ENCODE measurements at places on chromosomes 13 and 19. TPM values are rescaled to one million over a fixed set of nuclear protein-coding genes. Genes with fewer than 3 reads are reported as not detected.

The CEACAM16 gene
- not detected for total RNA-seq

- no peaks in the 10 kb centered on the region for H3K4me1 ChIP-seq
- no peaks in the 10 kb centered on the region for H3K27me3 ChIP-seq
- DNase-seq, result no peak
- peaks cover 2% of the 10 kb centered on the region for H3K36me3 ChIP-seq
These were observed 20.5 kb downstream of the EDNRB start for GRCh38 chr13:77898097-77898496.

GRCh38 chr13:36891752-36892151 is 28.3 kb downstream of the SMAD9 start:
- H3K4me3 ChIP-seq, result no peak overlapping the region
- DNase-seq, result no peak
- no peak overlapping the region for H3K27ac ChIP-seq
- peaks cover 32% of the 10 kb centered on the region for H3K27me3 ChIP-seq

- no peak for DNase-seq
- peak overlapping the region; percentile 63 for H3K4me3 ChIP-seq
- no peaks in the 10 kb centered on the region for H3K36me3 ChIP-seq
- no peak overlapping the region for H3K27ac ChIP-seq
These were observed 6.0 kb downstream of the PEX11G start for GRCh38 chr19:7482584-7483439.

GRCh38 chr19:49595819-49596404 is 4.9 kb downstream of the PRR12 start:
- H3K36me3 ChIP-seq, result peaks cover 18% of the 10 kb centered on the region
- H3K27ac ChIP-seq, result no peak overlapping the region
- H3K4me3 ChIP-seq, result no peak overlapping the region
- no peaks in the 10 kb centered on the region for H3K27me3 ChIP-seq
- H3K4me1 ChIP-seq, result peaks cover 35% of the 10 kb centered on the region

- H3K4me1 ChIP-seq, result peaks cover 60% of the 10 kb centered on the region
- no peaks in the 10 kb centered on the region for H3K36me3 ChIP-seq
- H3K4me3 ChIP-seq, result no peak overlapping the region
- no peaks in the 10 kb centered on the region for H3K27me3 ChIP-seq
- H3K27ac ChIP-seq, result no peak overlapping the region
These were observed 501.0 kb downstream of the FOXO1 start for GRCh38 chr13:40165316-40165932.

The RCBTB2 gene
- 2.7 TPM for total RNA-seq

The SMIM17 gene
- 0.35 TPM for total RNA-seq

GRCh38 chr13:51035978-51036377 is 75.1 kb downstream of the C13orf42 start:
- H3K36me3 ChIP-seq, result no peaks in the 10 kb centered on the region
- H3K4me3 ChIP-seq, result no peak overlapping the region
- DNase-seq, result no peak
- no peak overlapping the region for H3K27ac ChIP-seq

DNA sequence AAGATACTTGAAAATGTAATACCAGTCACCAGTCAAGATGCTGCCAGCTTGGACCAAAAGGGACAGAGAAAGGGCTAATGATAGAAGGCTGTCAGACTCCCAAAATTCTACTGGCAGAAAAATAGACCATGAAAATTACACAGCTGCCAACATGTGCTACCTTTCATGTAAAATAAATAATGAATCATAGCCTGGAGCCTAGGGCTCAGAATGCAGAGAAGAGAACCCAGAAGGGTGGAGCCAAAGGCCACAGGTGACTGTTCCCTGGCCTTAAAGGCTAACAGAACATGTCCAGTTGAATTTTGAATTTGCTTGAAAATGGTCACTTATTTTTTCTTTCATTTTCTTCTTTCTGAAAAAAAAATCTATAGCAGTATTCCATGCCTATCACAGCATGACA is 1827.0 kb upstream of the MIR17HG start:
- H3K36me3 ChIP-seq, result peaks cover 3% of the 10 kb centered on the region
- no peaks in the 10 kb centered on the region for H3K4me1 ChIP-seq
- no peak overlapping the region for H3K27ac ChIP-seq
- no peak for DNase-seq
- no peak overlapping the region for H3K4me3 ChIP-seq
- H3K27me3 ChIP-seq, result no peaks in the 10 kb centered on the region

DNA sequence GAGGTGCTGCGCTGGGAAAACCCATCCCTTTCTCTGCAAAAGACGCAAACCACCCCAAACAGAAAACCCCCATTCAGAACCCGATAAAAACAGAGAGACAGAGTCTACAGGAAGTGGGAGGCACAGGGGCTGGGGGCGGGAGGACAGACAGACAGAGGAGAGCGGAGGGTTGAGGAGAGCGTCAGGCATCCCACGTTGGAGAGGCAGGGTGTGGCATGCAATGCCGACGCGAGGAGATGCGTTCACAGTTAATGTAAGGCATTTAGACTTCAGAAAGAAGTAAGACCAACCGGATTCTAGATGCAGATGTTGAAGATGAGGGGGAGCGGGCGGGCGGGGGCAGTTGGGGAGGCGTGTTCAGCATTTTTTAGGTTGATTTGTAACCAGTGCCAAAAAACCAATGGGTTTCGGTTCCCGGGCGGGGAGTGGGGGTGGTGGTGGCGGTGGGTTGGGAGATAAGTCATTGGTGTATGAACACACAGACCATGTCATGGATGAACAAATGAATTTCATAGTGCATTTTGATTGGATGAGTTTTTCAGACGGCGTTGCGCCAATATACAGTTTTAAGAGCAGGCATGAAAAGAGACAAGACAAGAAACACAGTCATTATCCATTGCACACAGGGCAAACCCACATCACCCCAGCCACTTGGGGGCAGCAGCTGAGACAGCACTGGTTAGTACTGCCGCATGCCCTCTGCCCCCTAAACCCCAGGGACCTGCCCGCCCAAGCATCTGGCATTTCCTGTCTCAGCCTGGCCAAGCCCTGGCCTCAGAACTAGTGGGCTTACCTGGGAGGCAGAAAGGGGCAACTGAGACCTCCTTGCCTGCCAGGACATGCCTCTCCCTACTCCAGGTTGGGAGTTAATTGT is 91.3 kb downstream of the IER2 start:
- H3K4me3 ChIP-seq, result peak overlapping the region; percentile 64
- H3K36me3 ChIP-seq, result no peaks in the 10 kb centered on the region
- peaks cover 21% of the 10 kb centered on the region for H3K4me1 ChIP-seq
- DNase-seq, result peak; percentile 22

The OVOL3 gene
- total RNA-seq, result 0.39 TPM

GRCh38 chr13:29621841-29622240 is 26.4 kb upstream of the SLC7A1 start:
- H3K36me3 ChIP-seq, result no peaks in the 10 kb centered on the region
- H3K4me1 ChIP-seq, result no peaks in the 10 kb centered on the region
- H3K27ac ChIP-seq, result no peak overlapping the region
- DNase-seq, result no peak
- H3K27me3 ChIP-seq, result peaks cover 28% of the 10 kb centered on the region

DNA sequence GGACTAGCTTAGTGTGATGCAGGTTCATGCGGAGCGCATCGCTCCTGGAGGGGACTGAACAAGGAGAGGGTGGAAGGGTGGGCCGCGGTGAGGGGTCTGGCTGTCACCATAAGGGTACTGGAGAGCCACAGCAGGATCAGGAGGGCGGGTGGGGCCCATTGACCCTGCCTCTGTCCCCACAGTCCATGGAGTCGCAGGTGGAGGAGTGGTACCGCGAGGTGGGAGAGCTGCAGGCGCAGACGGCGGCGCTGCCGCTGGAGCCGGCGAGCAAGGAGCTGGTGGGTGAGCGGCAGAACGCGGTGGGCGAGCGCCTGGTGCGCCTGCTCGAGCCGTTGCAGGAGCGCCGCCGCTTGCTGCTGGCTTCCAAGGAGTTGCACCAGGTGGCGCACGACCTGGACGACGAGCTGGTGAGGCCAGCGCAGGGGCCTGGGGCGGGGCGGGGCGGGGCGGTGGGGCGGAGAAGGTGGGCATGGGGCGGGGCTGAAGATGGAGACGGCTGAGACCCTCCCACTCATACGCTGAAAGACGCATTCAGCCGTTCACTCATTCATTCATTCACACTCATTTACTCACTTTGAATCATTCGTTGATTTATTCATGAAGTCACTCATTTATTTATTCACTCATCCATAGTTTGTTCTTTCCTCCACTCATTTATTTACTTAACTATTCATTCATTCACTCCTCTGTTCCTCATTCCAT is 27.5 kb upstream of the SHKBP1 start:
- DNase-seq, result peak; percentile 83
- H3K4me1 ChIP-seq, result peaks cover 8% of the 10 kb centered on the region
- H3K27me3 ChIP-seq, result peaks cover 36% of the 10 kb centered on the region
- H3K36me3 ChIP-seq, result no peaks in the 10 kb centered on the region

- no peak overlapping the region for H3K4me3 ChIP-seq
- H3K27ac ChIP-seq, result no peak overlapping the region
- H3K36me3 ChIP-seq, result no peaks in the 10 kb centered on the region
- DNase-seq, result no peak
- peaks cover 17% of the 10 kb centered on the region for H3K27me3 ChIP-seq
These were observed 50.8 kb downstream of the GPALPP1 start for GRCh38 chr13:45040173-45040572.

GRCh38 chr13:45953082-45953481 is 99.5 kb downstream of the ZC3H13 start:
- H3K36me3 ChIP-seq, result peaks cover 4% of the 10 kb centered on the region
- H3K4me3 ChIP-seq, result no peak overlapping the region
- no peaks in the 10 kb centered on the region for H3K4me1 ChIP-seq
- no peak overlapping the region for H3K27ac ChIP-seq

- no peak overlapping the region for H3K27ac ChIP-seq
- no peaks in the 10 kb centered on the region for H3K27me3 ChIP-seq
- no peak overlapping the region for H3K4me3 ChIP-seq
- no peaks in the 10 kb centered on the region for H3K36me3 ChIP-seq
- H3K4me1 ChIP-seq, result no peaks in the 10 kb centered on the region
These were observed 394.7 kb upstream of the KLHL1 start for GRCh38 chr13:70502944-70503343.

The ETV2 gene
- 2.5 TPM for total RNA-seq

- DNase-seq, result no peak
- H3K36me3 ChIP-seq, result peaks cover 7% of the 10 kb centered on the region
- H3K4me1 ChIP-seq, result peaks cover 18% of the 10 kb centered on the region
- H3K27me3 ChIP-seq, result no peaks in the 10 kb centered on the region
- H3K27ac ChIP-seq, result peak overlapping the region; percentile 28
These were observed 5.2 kb downstream of the PLEKHG2 start for GRCh38 chr19:39417463-39418181.

The C1QTNF9 gene
- total RNA-seq, result 0.14 TPM

GRCh38 chr19:51181913-51182419 is 39.9 kb downstream of the SIGLEC7 start:
- peak overlapping the region; percentile 67 for H3K4me3 ChIP-seq
- H3K36me3 ChIP-seq, result no peaks in the 10 kb centered on the region
- H3K4me1 ChIP-seq, result no peaks in the 10 kb centered on the region
- peaks cover 12% of the 10 kb centered on the region for H3K27me3 ChIP-seq

The CFAP97D2 gene
- 1.1 TPM for total RNA-seq

DNA sequence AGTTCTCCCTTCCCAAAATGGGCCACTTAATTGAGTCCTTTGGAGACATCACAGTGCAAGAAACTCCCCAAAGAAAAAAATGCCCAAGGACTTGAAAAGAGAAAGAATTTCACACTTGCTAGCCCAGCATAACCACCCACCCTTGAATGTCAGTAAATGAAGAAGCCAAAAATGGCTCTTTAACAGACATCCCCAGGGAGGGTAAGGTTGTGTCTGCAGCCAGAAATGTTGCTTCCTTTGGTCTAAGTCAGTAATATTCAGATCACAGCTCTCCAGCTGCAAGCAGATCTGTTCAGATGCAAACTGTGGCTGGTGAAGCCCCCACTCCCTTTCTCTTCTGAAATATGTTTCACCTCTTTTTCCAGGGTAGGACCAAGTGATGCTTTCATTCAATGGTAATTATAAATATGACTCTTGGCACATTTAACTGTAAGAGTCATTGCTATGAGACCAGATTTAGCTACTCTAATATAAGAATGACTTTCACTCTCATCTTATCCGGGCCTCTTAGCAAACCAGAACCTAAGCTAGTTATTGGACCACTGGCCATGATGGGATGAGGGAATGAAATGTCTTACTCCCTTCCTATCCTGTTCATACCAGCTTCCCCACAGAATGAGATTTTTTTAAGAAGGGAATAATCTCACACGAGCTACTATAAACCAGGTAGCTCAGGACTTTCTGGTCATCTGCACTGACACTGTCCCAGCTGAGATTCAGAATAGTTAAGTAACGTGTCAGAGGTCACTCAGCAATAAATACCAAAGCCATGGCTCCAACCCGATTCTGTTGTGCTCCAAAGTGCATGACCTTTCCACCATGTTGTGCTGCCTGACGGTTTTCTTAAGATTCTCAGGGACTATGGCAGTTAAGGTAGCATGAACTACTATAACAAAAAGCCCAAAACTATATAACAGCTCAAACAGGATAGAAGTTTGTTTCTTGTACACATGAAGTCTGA is 234.1 kb downstream of the FOXO1 start:
- H3K4me1 ChIP-seq, result peaks cover 46% of the 10 kb centered on the region
- H3K27ac ChIP-seq, result peak overlapping the region; percentile 0
- no peak overlapping the region for H3K4me3 ChIP-seq

The MAB21L1 gene
- not detected for total RNA-seq

DNA sequence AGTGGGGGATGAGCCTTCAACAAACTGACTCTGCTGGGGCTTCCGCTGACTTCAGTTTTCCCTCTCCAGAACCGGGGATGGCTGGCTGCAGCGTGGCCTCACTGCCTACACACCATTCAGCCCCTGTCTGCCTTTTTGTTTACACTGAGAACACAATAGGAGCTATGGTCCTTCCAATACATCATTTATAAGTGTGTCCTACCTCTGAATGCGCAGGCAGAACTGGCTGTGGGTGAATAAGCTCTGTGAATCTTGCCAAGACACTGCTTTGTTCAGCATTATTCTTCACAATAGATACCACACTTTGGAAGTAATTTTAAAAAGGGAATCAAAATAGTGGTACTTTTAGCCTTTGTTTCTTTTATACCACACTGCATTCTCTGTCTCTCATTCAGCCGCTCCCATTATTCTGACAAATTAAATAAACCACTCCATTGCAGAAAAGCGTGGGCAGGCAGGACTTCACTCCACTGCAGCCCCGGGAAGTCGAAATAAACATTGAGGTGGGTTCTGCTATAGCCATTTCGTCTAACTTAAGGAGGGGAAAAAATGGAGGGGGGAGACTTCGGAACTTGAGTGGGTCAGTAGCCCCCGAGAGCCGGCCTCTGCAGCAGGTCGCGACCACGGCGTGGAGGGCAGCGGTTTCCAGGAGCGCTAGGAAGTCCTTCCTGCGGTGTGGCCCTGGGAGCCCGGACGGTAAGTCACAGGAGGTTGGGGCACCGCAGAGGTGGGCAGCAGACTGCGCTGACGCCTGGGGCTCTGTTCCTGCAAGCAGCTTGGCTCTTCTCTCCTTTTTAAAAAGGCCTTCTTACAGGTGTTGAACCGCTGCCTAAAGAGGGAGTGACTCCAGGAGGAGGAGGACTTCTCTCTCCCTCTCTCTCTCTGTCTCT is 94.8 kb upstream of the SOX1 start:
- H3K27me3 ChIP-seq, result no peaks in the 10 kb centered on the region
- no peak for DNase-seq
- no peak overlapping the region for H3K27ac ChIP-seq
- H3K36me3 ChIP-seq, result peaks cover 11% of the 10 kb centered on the region
- no peaks in the 10 kb centered on the region for H3K4me1 ChIP-seq

GRCh38 chr19:29630655-29631054 is 24.6 kb downstream of the POP4 start:
- H3K27ac ChIP-seq, result no peak overlapping the region
- no peak for DNase-seq
- no peak overlapping the region for H3K4me3 ChIP-seq
- H3K27me3 ChIP-seq, result no peaks in the 10 kb centered on the region

The ADAMTSL5 gene
- total RNA-seq, result 5.5 TPM

Data from activated T-cell treated with anti-CD3 and anti-CD28 coated beads, Interleukin-2, amount 50 U/mL, for 72 hours (primary cell).